ENCODE measurements at places on chromosomes 5 and 9.

DNA sequence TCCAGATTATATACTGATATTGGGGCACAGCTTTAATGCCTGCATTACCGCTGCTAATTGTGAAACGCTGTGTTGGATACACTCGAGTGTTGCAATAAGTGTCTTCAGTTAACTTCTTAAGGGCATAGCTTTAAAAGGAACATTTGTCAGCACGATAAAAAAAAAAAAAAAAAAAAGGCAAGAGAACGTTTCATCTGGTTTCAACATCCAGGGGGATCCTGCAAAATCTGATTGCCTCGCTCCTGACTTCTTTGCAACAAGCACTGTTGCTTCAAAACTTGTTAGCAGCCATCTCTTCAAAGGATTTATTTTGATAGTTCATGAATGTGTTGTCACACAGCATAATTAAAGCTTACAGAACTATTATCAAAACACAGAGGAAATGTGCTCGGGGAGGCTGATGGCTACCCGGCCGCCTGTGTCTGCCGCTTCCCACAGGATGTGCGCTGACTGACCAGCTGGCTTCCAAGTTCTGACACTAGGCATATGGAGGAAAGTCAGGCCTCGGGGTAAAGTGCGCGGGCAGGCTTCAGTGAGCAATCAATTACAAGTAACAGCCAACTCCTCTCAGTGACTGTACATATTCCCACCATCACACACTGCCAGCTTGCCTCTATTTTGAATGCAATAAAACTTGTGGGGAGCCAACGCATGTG lies 77.7 kb downstream of the EBF1 start:
- no peak for DNase-seq

- no peak for DNase-seq
Measured at GRCh38 chr9:76176171-76176570, 218.1 kb downstream of the RFK start.

DNA sequence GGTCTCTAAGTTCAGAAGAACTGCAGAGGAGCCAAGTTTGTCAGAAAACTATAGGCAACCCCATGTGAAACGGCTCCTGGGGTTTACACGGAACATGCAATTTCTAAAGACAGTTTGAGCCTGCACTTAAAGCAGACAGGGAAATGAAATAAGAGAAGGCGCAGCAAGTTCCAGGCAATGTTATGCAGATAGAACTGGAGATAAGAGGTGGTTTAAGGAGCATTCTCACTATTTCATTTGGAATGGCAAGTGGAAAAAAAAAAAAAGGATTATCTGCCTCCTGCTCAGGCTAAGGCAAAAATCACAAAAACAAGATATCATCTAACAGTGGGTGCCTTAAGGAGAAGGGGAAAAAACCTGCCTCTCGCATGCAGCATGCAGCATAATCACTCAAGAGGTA lies 2252.4 kb downstream of the MAT2B start:
- DNase-seq = no peak

- DNase-seq = no peak
Measured at GRCh38 chr5:23147625-23148024, 294.5 kb upstream of the CDH12 start.

DNA sequence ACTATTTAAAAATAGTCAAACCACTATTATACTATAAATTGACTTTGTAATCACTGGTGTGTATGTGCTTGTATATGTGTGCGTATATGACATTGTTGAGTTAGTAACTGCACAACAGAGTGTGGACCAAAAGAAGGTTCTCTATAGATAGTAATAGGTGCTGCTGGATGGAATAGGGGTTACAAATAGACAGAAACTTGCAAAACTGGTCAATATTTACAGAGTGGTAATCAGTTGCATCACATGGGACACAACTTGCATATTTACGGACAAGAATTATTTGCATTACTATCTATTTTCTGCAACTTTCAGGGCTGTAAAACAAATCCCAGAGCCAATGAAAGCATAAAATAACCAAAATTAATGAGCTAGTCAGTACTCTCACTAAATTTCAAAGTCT lies 42.4 kb downstream of the TNFSF8 start:
- no peak for DNase-seq

DNA sequence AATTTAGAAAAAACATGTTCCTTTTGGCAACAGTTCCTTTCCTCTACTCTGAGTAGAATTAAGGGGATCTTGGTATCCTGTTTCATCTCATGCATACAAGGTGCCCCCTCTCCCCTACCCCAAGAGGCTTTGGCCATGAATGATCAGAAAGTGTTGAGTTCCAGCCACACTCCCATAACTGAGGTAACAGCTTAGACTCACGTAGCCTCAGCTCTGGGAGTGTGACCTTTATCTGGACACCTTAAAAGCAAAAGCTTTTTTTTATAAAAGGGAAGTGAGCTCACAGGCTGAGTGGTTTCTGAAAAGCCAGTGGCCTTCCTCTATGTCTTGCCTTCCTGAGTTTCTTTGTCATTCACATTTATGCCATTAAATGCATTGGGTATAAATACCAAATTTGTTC lies 900 bp upstream of the HAVCR2 start:
- DNase-seq = no peak

- no peak for DNase-seq
Measured at GRCh38 chr5:180521101-180521500, 26.9 kb downstream of the CNOT6 start.

DNA sequence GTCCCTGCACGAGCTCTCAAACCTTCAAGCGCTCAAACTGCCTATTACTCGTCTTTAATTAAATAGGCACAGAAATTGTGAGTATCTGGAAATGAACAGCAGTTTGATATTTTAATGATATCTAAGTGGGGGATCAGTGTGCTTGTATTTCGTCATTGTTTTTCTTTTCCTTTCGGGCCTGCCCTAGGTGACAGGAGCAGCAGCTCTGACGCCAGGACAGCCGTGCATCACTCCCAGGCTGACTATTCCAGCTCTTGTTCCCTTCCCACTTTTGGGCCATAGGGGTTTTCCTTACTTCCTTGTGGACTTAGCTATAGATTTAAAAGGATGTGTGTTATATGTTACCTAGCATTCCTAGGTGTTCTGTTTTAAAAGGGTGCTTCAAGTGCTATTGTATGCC lies 9.5 kb downstream of the BNIP1 start:
- DNase-seq = no peak

DNA sequence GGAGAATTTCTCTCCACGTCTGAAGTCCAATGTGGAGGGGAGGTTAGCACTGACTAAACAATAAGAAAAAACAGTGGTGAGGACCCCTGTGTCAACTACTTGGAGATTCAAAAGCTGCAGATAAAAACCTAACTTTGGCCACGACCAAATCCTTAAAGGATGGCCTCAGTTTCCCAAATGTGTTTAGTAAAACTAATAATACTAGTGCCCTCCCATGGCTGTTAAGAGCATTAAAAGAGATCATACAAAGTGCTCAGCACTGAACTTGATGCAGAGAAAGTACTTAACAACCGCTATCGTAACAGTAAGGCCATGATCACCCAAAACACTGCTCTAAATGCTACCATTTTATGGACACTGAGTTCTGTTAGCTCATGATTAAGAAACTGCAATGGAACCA lies 288.4 kb downstream of the EBF1 start:
- no peak for DNase-seq

GRCh38 chr5:96121364-96121763 lies 159.7 kb upstream of the ELL2 start:
- DNase-seq = no peak

DNA sequence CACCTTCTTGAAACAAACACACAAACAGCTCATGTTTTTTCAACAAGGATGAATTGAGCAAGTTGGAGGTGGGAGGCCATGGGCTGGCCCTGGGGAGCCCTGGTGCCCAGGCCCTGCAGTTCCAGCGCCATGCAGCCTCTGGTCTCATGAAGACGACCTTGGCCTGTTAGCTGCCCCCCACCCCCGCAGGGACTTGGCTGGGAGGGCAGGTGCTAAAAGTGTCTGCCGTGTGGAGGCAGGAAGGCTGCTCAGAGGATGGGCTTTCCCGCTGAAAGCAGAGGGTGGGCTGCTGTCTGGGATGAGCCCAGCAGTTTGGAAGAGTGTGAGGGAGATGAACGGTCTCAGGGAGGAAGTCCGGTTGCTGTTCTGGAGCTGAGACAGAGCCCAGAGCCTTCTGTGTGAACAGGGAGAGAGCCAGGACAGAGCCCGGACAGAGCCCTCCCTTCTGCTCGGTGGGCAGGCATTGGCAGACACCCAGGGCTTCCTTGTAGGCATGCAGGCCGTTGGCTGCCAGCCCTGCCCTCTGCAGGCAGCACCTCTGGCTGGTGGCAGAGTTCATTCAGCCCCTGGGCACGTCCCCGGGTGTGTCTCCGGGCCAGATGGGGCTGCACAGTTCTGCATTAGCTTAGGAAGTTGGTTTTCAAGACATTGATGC lies 18.7 kb downstream of the ROPN1L start:
- DNase-seq = no peak

DNA sequence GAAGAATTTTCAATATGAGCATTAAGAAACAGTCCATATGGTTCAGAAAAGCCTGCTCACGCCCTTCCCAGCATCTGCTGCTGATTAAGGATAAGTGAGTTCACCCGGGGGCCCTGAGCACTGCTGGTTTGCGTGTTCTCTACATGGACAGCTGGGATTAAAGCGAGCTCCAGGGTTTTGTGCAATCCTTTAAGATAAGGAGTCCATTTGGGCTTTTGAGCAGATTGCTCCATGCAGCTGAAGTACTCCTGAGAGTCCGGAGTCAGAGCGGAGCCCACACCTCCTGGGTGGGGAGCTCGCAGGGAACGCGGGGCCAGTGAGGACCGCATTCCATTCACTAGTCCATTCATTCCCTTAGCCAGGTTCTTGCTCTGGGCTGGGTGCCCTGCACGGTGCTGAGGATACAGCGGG lies 149.3 kb upstream of the COL5A1 start:
- DNase-seq = no peak

GRCh38 chr9:105958587-105958986 lies 264.2 kb downstream of the TMEM38B start:
- no peak for DNase-seq

DNA sequence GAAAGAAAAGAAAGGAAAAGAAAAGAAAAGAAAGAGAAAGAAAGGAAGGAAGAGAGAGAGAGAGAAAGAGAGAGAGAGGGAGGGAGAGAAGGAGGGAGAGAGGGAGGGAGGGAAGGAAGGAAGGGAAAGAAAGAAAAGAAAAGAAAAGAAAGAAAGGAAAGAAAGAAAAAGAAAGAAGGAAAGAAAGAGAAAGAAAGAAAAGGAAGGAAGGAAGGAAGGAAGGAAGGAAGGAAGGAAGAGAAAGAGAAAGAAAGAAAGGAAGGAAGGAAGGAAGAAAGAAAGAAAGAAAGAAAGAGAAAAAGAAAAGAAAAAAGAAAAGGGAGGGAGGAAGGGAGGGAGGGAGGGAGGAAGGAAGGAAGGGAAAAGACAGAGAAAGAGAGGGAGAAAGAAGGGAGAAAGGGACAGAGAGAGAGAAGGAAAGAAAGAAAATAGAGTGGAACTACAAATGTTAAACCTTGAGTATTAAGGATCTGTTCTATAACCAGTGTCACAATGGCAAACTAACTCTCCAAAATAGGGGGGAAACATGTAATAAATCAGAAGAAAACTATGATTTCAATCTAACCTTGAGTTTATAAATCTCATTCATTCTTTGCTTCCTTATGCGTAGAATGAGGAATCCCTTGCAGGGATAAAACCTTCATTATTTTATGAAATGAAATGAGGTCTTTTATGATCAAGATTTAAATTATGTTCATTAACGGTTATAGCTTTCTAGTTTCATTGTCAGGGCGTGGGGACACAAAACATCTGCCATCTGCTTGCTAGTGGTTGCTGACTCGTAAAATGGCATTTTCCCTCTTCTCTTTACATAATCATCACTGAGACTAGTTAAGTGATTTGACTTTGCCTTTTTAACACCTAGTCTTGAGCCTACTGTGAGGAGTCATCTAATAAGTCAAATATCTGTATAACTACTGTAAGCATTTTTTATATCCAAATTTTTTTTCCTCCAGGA lies 40.7 kb upstream of the RAD23B start:
- DNase-seq = peak; percentile 82

DNA sequence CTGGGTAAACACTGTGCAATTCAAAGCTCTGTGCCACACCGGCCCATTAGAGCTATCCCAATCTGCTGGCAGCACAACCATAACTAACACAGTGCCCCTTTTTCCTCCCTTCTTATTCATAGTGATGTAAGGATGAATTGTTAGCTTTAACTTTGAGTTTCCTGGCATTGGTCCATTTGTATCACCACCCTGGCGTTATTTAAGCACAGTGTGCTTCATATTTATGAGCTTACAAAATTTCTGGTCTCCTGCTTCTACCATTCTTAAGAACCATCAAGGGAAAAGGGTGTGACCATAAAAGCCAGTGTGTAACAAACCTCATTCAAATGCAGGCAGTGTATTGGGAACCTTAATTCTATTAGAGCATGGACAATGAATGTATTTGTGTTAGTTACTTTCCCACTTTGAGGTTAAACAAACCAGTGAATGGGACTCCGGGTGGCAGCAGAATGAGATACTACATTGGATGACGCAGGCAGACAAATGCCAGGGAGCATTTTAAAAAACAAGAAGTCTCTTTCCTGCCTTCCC lies 222.6 kb downstream of the TMEM161B start:
- DNase-seq = no peak

DNA sequence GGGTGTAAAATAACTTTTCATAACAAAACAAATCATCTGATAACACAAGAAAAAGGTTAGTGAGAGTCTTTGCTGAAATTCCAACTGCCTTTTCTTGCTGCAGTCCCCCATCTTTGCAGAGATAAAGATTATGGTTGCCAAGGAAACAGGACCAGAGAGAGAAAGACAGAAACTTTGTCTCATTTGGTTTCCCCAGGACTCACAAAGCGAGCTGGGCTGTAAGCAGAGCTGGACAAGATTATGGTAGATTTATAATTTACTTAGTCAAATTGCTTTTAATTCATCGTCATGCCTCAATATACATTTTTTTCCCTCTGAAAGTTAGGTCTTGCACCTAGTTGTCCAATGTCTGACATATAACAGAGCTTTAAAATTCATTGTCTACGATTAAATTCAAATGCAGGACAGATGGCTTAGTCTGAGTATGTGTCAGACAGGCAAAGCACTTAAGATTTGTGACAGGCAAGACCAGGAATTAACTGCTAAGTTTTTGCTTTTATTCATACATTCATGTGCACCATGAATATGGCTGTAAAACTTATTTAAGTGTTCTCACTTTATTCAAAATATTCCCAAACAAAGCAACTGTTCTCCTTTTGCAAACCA lies 17.4 kb downstream of the ENC1 start:
- DNase-seq = no peak

GRCh38 chr9:14652729-14653377 lies 40.4 kb downstream of the ZDHHC21 start:
- no peak for DNase-seq

- DNase-seq = no peak
Measured at GRCh38 chr5:64790210-64790609, 21.5 kb downstream of the CWC27 start.

GRCh38 chr5:170863646-170864045 lies 1.8 kb downstream of the RANBP17 start:
- no peak for DNase-seq
